Fibroblast of skin of abdomen (primary cell): ENCODE measurements at places on chromosomes 11 and 22.

DNA sequence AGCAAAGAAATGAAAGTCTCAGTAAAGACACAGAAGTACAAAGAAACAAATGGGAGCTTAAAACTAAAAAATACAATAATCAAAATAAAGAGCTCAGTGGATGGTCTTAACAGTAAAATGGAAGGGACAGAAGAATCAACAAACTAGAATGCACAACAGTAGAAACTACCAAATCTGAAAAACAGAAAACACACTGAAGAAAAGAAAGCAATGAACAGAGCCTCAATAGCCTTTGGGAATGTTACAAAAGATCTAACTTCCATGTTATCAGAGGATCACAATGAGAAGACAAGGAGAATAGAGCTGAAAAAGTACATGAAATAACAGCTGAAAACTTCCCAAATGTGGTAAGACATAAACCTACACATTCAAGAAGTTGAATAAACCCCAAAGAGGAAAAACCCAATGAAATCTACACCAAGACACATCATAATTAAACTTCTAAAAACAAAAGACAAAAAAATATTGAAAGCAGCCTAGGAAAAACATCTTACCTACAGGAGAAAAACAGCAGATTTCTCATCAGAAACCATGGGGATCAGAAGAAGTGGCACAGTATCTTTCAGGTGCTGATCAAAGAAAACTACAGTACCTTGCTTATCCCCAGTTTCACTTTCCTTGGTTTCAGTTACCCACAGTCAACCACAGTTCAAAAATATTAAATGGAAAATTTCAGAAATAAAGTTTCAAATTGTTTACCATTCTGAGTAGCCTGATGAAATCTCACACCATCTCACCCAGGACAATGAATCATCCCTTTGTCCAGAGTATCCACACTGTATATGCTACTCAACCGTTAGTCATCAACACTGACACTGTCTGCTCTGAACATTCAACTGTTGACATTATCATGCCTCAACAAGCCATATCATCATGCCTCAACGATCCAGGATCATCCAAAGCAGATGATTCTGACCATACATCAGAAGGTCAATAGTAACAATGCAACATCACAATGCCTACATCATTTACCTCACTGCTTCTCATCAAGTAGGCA, 22.2 kb downstream of the RRAS2 start:
- peak; percentile 92 for DNase-seq

- no peak for DNase-seq
Observed at GRCh38 chr11:119229288-119229672, 23.1 kb downstream of the CBL start.

- DNase-seq: no peak
Observed at GRCh38 chr11:2774173-2775082, 74.6 kb upstream of the KCNQ1OT1 start.

DNA sequence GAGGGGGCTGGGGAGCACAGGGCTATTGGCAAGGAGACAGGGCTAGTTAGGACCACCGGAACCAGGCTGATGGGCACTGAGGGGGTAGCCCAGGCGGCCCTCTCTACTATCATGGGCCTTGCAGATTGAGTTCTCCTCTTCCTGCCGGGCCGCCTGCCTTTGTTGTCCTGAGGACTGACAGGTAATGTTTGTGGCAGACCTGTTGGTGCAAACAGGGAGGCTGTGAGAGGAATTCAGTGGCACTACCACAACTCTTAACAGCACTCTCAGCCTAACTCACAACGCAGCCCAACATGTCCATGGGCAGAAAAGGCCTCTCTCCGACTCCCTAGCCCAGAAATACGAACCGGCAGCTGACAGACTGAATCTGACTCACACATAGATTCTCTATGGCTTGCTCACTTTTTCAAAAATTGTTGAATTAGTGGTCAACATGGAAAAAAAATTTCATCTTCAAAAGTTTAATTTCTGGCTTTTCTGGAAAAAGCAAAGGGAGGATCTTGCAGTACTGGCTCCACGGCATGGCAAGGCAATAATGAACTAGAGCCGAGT, 11.4 kb downstream of the KCNJ5 start:
- DNase-seq: peak; percentile 76

GRCh38 chr11:44680982-44681597, 45.7 kb upstream of the TSPAN18 start:
- DNase-seq: no peak

DNA sequence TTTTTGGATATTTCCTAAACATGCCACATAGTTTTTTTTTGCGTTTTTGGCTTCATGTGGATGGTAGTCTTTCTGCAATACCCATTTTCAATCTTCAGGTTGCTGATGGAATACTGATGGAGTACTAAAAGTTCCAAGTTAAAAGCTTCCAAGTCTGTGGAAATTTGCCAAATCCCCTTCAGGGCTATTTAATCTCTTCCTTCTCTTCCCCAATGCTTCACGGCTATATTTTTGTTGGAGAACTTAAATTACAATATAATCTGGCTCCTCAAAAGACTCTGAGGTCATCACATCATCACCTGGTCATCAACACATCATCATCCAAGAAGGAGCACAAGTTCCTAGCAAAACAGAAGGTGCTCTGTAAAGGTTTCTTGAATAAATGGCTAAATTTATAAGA, 881.0 kb upstream of the TENM4 start:
- no peak for DNase-seq

DNA sequence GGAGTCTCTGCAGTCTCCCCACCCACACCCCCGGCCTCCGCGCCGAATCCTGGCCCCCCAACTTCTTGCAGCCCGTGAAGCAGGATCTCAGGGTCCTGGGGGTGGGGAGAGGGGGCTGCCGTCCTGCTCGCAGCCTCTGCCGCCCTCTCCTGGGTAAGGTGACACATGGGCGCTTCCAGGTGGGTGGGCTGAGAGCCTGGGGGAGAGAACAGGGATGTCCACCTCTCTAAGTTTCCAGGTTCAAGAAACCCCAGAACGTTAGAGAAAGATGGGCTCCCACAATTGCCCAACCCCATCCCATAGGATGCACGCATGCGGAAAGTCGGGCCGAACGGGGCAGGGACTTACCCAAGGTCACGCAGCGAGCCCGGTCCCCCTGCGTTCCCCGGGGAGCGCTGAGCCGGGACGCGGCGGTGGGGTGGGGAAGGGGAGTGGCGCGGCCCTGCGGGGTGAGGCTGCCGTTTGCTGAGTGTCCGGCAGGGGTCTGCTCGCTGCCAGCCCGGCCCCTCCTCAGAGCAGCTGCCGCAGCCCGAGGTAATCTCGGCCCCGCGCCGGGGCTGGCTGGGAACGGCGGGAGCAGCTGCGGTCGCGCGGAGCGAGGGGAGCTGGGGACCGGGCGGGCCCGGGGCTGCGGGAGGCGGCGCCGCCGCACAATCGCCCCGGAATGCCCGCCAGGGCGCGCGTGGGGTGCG, 705 bp upstream of the CAPN1 start:
- peak; percentile 61 for DNase-seq

DNA sequence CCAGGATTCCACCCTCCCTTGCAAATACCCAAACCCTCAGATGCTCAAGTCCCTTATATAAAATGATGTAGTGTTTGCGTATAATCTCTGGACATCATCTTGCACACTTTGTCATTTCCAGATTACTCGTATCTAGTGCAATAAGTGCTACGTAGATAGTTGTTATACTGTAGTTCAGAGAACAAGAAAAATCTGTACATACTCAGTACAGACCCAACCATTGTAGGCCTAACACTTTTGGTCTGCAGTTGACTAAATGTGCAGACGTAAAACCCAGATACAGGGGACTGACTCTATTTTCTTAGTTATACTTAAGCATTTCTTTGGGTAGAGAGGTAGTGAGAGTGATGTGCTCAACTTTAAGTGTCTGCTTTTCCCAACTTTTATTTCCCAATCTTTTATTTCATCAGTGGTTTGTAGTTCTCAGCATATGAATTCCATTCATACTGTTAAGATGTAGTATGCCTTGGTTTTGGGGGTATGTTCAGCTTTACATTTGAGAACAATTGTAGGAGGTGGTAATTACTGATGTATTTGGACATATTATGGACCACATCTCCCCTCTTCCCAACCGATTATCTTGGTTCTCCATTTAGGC, 43.9 kb downstream of the DDX6 start:
- DNase-seq: peak; percentile 32

GRCh38 chr11:64088162-64089026, 52.7 kb downstream of the FLRT1 start:
- DNase-seq: no peak

- DNase-seq: no peak
Observed at GRCh38 chr11:31096191-31096805, 273.2 kb downstream of the DCDC1 start.

DNA sequence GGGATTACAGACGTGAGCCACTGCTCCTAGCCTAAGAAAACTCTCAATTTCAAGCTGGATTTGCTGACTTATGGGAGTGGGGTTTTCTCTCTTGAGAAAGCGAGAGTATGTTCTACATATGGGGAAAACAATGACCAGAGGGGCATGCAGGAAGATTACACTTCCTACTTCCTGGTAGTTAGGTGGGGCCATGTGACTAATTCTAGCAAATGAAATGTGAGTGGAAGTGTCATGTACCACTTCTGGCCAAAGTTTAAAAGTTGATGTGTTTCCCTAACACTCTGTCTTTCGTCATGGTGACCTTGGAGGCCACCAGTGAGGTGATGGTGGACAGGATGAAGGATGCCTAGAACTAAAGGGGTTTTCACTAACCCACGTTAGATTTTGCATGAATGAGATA, 50.5 kb downstream of the PARVG start:
- DNase-seq: no peak

- DNase-seq: no peak
Observed at GRCh38 chr11:110858547-110858921, 146.3 kb upstream of the ARHGAP20 start.

DNA sequence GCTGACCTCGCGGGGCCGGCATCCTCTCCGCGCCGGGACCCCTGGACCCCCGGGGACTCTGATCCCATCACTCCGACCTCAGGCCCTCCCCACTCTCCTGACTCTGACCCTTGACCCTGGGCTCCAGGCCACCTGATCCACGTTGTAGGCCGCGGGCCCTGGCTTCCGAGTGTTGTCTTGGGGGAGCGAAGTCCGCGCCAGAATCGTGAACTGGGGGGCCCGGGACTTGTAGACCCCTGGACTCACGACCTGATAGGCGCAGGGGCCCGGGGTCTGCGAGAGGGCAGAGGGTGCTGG, 716 bp upstream of the TYMP start:
- DNase-seq: no peak

DNA sequence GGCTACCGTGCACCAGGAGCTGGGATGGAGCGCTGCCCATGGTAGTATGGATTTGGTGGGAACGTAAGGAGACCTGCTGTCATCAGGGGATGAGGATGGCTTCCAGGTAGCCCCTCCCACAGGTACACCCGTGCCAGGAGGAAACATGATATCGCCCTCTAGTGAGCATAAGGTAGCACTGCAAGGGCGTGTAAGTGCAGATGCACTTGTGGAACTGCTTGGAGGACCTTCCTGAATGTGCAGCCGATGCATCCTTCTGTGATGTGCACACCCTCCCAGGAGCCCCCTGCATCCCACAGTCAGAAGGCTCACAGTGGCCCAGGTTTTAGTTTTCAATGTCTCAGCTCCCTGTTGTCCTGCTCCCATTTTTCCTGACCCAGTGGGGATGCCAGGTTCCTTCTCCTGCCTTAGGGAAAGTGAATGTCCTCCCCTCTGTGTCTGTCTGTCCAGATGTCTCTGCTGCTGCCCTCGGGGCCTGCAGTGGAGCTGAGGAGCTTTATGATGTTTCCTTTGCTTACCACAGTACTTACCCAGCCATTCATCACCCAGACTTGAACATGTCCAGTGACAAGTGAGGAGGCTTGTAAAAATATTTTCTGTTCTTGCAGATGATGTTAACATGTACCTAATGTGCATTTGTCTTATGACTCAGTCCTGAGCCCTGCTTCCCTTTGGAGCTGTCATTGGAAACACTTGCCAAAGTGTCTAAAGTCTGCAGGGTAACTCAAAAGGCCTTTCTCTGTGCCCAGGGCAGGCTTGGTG, 49.2 kb downstream of the DBX1 start:
- peak; percentile 95 for DNase-seq

- no peak for DNase-seq
Observed at GRCh38 chr11:44602891-44603310, 37.4 kb downstream of the CD82 start.

DNA sequence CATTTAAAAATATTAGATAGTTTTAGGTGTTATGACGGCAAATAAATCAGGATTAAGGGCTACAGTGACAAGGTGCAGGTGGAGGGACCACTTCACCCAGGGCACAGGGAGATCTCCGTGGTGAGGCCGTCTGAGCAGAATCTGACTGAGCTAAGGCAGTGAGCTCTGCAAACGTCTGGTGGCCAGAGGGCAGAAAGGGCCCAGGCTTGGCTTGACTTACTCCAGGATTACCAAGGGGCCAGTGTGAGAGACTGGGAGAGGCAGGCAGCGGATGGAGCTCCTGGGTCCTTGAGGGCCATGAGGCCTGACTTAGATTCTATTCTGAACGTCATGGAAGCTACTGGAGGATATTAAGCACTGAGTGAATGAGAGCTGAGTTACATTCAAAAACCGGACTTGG, 125.9 kb upstream of the B3GAT1 start:
- DNase-seq: no peak

DNA sequence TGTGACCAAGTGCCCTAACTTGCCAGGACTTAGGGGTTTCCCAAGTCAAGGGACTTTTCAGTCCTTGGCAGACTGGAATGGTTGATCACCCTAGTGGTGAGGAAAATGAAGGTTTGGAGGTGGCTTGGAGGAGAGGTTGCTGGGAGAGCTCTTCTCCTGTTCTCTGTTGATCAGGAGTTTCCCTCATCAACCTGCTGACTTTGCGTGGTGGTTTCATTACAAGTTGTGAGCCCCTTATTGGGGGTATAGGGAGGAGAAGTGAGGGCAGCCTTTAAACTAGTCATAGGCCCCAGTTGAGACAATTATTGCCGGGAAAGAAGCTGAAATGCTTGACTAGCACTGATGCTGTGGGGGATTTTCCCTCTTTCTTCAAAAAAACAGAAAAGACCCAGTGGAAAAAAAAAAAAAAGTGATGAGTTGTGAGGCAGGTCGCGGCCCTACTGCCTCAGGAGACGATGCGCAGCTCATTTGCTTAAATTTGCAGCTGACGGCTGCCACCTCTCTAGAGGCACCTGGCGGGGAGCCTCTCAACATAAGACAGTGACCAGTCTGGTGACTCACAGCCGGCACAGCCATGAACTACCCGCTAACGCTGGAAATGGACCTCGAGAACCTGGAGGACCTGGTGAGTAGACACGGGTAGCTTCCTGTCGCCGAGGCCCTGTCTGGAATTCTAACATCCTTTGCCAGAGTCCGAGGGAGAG, at the start of gene CXCR5:
Gene CXCR5, plus strand, starts transcription at position 525 of the 704 bp plus-strand sequence. Its CDS starts 50 bp downstream, at position 575.
- DNase-seq: no peak

GRCh38 chr11:79330651-79331050, 110.2 kb downstream of the TENM4 start:
- no peak for DNase-seq

DNA sequence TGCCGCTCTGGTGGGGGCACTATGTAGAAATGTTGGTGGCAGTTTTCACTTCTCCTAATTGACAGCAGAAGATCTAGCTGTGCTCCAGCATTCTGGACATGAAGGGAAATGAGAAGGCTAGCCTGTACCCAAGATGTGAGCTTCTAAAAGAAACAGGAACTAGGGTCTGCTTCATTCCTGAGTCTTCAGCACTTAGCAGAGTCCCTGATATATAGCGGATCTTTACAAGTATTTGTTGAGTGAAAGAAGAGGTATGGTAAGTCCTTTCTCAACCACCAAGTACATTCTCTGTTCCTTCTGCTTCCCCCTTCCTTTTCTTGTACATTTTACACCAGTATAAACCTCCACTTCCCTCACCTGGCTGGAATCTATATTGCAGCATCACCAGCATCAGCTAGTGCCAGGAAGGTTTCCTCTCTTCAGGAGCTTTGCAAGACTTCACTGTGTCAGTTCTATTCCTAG, 408.3 kb upstream of the CADM1 start:
- no peak for DNase-seq

- peak; percentile 54 for DNase-seq
Observed at GRCh38 chr11:131300439-131300717, 70.0 kb upstream of the NTM start.
